Foreskin keratinocyte (primary cell): ENCODE measurements at places on chromosomes 6 and 20. TPM values are rescaled to one million over a fixed set of nuclear protein-coding genes. Genes with fewer than 3 reads are reported as not detected.

HLA-DMB gene
- 0.92 TPM in 1 of 2 replicates, not detected in the other for total RNA-seq

MACROD2 gene
- total RNA-seq = 0.67 and 0.68 TPM in 2 replicates

DNA sequence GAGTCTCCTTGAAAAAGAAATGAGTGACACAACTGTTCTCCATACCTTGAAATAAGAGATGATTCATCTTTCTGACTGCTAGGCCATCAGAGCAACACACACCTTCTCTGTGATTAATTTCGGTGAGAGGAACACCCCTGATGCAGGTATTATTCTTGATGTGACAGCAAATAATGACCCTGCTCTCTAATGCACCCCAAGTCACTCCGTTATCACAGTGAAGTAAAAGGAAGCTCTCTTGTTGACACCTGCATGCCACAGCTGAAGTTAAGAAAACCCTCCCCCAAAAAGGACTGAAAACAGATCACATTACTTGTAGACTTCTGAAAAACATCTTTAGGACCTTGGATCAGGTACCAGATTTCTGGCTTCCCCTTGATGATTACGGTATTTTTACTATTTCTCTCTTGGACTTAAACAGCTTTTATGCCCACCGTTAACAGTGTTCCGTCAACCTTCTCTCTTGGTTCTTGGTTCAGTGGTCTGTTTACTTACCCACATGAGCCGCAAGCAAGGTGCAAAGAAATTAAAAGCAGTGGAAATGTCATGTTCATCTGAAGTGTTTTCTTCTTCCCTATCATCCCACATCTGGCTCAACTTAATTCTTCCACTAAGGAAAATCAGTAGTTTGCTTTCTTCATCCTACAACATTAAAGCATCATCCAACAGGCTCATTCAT is 249.7 kb downstream of the GMPR start:
- DNase-seq = no peak

- no peak for DNase-seq
These were observed 182.3 kb downstream of the SASH1 start for GRCh38 chr6:148524976-148525375.

DNA sequence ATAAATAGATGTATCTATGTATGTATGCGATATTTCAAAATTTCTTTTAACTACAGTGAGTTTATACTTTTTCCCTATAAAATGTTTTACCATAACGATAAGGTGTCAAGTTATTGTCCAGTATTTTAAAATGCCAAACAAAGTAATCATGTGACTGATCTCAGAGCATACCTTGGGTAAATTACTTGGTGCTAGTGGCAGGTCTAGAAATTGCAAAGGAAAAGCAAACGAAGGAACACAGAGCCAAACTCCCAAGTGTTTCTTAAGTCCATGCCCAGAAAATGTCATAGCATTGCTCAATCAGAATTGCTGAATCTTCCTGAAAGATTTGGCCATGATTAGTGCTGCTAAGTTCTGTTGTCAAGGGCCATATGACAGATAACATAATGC is 77.5 kb downstream of the CAP2 start:
- peak; percentile 47 for DNase-seq

DNA sequence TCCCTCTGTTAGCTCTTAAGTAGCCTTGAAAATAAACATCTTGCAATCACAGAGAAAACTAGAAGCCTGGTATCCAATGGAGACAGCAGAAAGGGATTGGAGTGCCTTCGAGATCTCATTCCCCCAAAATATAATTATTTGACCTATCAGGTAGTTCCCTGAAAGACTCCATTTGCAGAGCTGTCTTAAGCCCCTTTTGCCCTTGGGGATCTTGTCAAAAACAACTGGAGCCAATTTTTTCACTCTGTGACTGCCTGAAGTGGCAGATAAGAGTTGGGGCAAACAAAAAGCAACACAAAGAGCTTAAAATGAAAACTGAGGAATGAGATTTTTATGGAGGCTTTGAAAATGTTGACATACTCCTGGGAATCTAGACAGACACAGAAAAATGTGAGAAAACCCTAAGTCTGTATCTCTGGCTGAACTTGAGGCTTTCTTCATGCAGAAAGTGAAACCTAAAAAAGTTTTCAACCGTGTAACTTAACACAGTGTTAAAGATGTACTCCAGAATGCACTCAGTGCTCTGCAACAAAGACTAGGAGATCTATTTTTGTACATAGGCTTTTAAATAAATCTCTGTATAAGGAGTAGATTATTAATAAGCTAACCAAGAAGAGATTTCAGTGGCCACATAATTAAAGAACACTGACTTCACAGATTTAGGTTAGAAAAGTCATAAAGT is 971.1 kb upstream of the MAN1A1 start:
- no peak for DNase-seq

DNA sequence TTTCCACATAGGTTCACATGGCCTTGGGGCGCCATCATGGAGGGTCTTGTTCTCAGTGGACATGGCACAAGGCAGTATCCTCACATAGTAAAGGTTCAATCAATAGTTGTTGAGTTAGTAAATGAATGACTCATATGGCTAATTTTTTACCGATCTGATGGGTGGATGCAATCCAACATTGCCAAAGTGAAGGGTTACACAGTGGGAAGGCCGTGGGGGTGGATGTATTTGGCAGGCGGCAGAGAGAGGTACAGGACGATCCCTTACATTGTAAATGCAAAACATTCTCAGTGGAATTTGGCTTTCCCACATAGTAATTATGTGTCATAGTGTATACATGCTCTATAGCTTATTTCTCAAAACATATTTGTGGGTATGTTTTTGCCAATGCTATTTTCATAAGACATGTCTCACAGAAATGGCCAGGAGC is 21.0 kb upstream of the PDE7B start:
- no peak for DNase-seq
